ENCODE measurements at places on chromosomes 16 and 17. TPM values are rescaled to one million over a fixed set of nuclear protein-coding genes. Genes with fewer than 3 reads are reported as not detected.

DNA sequence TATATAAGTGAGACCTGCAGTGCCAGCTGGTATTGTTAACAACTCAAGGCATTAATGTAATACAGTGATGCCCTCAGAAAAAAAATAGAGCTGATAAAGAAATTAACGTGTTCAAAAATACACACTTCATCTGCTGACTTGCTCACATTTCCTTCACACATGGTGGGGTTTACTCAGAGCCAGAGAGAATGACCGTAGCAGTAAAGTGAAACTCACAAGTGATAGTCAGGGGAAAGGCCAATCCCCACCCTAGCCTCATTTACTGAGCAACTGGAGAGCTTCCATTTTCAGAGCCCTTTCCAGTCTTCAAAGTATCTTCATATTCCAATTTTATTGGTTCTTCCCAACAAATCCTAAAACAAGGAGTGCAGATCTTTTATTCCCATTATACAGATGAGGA is 74.0 kb upstream of the HLF start:
- DNase-seq, result no peak

DNA sequence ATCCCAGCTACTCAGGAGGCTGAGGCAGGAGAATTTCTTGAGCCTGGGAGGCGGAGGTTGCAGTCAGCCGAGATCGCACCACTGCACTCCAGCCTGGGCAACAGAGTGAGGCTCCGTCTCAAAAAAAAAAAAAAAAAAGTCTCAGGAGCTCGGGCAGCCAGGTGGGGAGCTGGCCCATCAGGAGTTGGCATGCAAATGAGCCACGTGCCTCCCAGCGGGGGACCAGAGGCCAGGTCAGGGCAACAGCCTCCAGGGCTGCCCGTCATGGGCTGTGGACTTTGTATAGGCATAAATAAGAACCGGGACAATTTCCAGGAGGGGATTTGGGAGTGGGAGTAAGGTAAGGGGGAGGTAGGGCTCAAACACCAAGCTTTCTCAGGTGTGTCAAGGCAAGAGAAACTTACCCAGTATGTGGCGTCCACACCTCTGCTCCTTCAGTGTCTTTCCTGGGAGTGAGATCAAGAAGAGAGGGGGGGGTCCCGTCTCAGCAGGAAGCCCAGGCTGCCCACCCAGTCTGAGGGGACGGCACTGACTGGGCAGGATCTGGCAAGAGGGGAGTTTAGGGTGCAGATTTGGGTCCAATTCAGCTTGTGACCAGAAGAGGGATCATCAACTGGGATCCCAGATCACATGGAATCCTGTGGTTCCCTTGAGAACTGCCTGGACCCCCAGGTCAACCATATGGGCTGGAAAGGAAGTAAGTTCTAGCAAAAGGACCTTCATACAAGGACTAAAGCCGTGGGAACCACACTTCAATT is 22.3 kb upstream of the G6PC1 start:
- no peak for DNase-seq

- DNase-seq, result peak; percentile 69
These were observed 6.1 kb downstream of the DRG2 start for GRCh38 chr17:18093616-18094408.

- no peak for DNase-seq
These were observed 568.2 kb upstream of the EEF2KMT start for GRCh38 chr16:5665834-5666233.

- DNase-seq, result no peak
These were observed 2.5 kb downstream of the TAC4 start for GRCh38 chr17:49845321-49845720.

GRCh38 chr17:45841883-45842525 is 2.7 kb upstream of the SPPL2C start:
- DNase-seq, result no peak

GRCh38 chr16:1530349-1530882 is 3.0 kb upstream of the TMEM204 start:
- DNase-seq, result no peak

- DNase-seq, result peak; percentile 65
These were observed 19.9 kb upstream of the RAB11FIP4 start for GRCh38 chr17:31371511-31372097.

DNA sequence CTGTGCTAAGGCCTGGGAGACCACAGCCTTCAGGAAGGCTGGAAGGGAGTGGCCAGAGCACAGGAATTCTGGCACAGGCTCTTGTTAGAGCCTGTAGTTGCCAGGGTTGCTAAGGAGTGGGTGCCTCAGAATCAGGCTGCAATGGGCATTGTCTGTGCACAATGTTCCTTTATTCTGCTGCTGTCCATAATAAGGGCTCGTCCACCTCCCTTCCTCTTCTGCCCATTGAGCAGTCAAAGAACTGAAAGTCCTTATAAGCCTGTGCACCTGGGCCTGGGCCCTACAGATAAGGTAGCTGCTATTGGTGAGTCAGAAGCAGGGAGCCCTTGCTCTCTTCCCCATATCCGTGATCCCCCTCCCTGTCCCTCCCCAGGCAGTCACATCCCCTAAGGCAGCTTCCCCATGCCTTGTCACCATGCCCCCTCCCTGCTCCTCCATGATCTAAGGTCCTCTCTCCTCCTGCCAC is 5.4 kb upstream of the CNGB1 start:
- no peak for DNase-seq

DNA sequence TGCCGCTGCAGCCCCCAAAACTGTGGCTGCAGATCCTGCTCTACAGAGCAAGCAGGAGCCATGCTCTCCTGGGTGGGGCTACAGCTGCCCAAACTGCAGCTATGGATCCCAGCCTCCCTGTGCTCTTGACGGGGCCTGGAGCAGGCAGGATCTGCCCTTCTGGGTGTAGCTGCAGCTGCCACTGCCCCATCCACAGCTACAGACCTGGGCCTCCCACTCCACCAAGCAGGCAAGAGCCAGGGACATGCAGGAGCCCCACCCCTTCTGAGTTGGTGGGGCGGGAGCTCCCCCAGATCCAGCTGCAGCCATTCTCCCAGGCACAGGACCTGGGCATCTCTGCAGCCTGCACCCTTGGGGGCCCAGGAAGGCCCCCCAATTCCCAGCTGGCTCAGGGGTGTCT is 551.2 kb upstream of the CA10 start:
- DNase-seq, result no peak

GRCh38 chr16:70151941-70152509 is 21.6 kb upstream of the CLEC18C start:
- no peak for DNase-seq

- DNase-seq, result peak; percentile 82
These were observed 9.5 kb downstream of the SLC9A5 start for GRCh38 chr16:67258161-67258835.

DNA sequence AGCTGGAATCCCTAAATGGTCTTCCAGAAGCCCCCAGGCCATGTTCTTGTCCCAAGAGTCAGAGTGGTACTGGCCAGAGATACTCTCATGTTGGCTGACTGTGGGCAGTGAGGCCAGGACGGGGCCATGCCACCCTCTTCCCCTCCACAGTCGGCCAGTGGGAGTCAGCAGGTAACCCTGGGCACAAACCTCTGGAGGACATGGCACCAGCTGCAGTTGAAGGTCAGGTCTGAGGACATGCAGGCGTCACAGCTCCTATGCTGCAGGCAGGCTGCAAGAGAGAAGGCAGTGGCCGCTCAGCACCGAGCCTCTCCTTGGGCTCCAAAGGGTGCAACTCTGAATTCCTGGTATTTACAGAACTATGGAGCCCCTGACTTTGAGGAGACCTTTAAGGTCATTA is 68.2 kb downstream of the PLXDC1 start:
- DNase-seq, result no peak

DNA sequence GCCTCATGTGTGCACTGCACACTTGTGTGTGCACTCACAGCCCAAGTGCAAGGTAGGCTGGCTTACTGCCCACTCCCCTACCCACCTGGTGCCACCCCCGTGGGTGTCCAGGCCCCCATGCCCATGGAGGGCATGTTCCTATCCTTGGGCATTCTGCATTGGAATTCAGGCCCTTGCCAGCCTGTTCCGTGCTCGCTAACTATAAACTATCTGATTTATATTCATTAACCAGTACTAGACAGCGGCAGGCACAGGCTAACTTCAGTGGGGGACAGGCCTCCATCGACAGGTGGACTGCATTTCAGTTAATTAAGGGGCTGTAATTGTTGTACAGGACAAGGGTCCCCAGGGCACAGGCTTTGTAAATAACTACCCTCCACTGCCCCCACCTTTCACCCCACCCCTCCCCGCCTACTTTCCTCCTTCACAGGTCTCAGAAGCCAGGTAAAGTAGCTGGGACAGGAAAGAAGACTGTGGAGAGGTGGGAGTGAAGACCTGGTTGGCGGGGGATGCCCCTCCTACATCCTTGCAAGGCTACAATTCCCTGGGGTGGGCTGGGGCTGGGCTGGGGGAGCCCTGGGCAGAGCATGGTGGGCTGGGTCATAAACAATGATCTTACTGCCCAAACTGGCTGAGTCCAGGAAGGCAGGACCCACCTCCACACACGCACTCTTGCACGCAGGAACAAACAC is 119.0 kb upstream of the LHX1 start:
- DNase-seq, result no peak

GRCh38 chr17:18964018-18964351 is 12.0 kb downstream of the SLC5A10 start:
- no peak for DNase-seq

DNA sequence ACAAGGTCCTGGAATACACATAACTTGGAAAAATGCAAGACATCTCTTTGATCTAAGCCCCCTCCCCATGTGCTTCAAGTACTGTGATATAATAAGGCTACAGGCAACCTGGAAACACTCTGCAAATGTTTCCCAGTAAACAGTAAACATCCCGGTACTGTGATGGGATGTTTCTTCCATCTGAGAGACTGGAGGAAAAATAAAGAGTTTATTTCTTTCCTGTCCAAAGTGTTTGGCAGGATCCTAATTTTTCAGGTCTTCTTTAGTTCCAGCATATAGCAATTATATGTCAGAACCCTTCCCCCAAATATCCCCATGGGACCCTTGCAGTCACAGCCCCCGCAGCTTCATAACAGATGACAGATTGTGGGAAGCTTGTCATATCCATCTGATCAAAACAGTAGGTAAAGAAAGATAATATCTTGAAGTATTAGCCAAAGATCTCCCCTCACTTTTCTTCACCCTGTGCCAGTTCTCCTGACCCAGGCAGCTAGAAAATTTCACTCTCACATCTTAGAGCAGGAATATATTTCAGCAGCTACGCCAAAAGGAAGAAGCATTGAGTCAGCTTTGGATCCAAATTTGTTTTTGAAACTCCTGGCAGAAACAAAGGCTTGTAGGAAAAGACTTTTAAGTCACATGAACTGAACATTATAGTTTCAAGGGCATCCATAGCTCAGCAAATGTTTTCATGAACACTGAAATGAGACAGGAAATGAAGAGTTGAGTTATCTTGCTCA is 141.3 kb downstream of the HS3ST3A1 start:
- DNase-seq, result no peak

GRCh38 chr16:84406006-84406963 is 37.9 kb downstream of the ATP2C2 start:
- no peak for DNase-seq

- no peak for DNase-seq
These were observed 14.3 kb downstream of the PIK3R5 start for GRCh38 chr17:8951206-8951605.

DNA sequence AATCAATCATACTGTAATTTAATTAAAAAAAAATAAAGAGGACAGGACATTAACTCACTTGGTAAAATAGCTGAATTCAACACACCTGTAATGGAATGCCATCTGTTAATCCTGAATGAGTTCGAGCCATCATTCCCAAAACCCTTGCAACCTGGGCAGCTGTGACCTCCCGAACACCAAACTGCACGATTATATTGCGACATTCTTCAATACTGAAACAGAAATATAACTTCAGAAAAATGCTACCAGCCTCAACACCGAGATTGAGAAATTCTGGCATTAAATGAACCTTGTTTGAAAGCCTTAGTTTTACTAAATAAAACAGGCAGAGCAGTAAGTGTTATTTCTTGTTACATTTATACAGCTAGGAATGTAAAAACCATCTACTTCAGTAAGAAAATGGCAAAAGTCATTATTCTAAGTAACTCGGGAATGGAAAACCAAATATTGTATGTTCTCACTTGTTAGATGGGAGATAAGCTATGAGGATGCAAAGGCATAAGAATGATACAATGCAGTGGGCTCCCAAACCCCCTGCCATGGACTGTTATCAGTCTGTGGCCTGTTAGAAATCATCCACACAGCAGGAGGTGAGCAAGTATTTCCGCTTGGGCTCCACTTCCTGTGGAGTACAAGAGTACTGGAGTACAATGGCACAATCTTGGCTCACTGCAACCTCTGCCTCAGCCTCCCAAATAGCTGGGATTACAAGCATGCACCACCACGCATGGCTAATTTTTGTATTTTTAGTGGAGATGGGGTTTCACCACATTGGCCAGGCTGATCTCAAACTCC is 46.5 kb downstream of the CNOT1 start:
- peak; percentile 59 for DNase-seq

- no peak for DNase-seq
These were observed 1.4 kb upstream of the LHX1 start for GRCh38 chr17:36935671-36936454.

DNA sequence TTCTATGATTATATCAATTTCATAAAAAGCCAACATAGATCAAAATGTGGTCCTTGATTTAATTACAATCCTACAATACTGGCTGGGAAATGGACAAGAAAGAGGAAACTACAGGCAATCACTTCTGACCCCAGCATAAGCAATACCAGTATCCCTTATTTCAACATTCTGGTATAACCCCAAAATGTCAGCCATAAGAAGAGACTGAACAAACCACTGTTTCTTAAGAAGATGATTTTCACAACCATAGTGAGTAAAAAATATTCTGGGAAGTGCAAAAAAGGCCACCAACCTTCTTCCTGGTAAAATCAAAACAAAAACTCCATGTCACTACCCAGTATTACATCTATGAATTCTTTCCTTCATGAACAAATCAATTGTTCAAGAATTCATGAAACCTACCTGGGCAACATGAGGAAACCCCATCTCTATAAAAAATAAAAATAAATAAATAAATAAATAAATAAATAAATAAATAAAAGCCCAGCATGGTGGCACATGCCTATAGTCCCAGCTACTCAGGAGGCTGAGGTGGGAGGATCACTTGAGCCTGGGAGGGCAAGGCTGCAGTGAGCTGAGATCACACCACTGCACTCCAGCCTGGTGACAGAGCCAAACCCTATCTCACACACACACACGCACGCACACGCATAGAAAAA is 7.5 kb downstream of the N4BP1 start:
- DNase-seq, result no peak

- DNase-seq, result no peak
These were observed 47.3 kb downstream of the BRIP1 start for GRCh38 chr17:61815863-61816503.

DNA sequence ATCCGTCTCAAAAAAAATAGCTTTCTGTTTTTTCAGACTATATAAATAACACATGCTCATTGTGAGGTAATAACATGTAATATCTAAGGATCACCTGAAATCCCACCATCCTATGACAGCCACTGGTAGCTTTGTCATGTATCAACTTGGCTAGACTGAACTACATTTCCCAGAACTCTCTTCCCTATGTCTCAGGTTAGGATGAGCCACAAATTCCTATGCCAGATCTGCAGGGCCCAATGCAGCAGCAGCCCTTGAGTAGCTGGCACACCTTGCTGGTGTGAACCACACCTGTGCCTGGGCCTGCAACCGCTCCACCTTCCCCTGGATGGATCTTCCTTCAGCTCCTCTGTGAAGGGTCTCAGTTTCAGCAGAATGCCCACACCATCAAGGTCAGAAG is 28.1 kb downstream of the OGFOD1 start:
- DNase-seq, result no peak

Gene CHMP6
- 12.4 TPM for total RNA-seq

Gene KRT40
- total RNA-seq, result not detected

Gene KRTAP2-2
- not detected for total RNA-seq

Gene IGF2BP1
- 0.20 TPM for total RNA-seq

Gene KRT16
- total RNA-seq, result not detected

Gene KIFC3
- 46.4 TPM for total RNA-seq

Gene BAIAP3
- 1.2 TPM for total RNA-seq

Gene SCNN1B
- total RNA-seq, result 18.8 TPM

Gene PPP1R27
- not detected for total RNA-seq
